ENCODE measurements at places on chromosomes 11 and 22.
A peak's percentile ranks its signal among the peaks of the same experiment; 100 is the strongest.

- DNase-seq, result no peak
Observed at GRCh38 chr11:109865548-109866186, 227.5 kb upstream of the ZC3H12C start.

- no peak for DNase-seq
Observed at GRCh38 chr11:33242575-33242974, 14.6 kb upstream of the HIPK3 start.

DNA sequence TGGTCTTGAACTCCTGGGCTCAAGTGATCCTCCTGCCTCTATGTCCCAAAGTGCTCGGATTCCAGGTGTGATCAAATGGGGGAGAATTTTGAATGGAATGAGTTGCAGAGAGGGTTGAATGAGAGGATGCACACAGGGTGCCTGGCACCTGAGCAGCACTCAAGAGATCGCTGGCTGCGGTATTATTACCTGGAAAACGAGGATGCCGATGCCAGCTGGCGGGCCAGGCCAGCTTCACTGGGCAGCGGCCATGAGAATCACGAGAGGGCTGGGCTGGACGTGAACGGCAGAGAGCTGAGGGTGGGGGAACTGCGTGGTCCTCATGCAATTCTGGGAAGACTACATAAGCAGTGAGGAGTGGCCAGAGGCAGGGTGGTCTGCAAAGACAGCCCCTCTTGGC lies 2.9 kb downstream of the MGAT3 start:
- DNase-seq, result no peak

- DNase-seq, result peak; percentile 86
Observed at GRCh38 chr22:38953577-38954413, 3.6 kb upstream of the APOBEC3A start.

DNA sequence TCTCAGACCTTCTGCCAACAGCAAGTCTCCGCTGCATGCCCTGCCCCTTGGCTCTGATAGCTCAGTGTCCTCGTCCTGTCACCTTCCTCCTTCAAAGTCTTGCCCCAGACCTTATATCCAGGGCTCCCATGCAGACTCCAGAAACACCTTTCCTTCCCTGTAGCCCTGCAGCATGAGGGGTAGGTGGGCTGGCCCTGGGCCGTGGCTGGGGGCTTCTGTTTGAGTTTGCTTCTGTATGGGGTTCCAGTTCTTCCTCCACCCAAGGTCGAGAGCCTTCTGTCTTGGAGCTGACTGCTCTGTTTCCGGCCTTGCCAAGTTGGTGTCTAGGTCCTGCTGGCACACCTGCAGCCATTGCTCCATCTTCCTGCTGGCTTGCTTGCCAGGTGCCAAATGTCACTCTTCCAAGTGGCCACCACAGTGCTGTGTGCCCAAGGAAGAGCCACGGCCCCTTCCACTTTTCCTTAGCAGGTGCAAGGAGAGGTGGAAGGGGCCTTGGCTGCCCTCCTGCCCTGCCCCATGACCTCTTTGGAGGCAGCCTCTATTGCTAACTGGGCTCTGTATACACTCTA lies 74.8 kb upstream of the NECTIN1 start:
- DNase-seq, result no peak

GRCh38 chr11:128772814-128773213 lies 78.9 kb downstream of the FLI1 start:
- DNase-seq, result no peak

- DNase-seq, result no peak
Observed at GRCh38 chr22:25874327-25874726, 132.3 kb downstream of the MYO18B start.

DNA sequence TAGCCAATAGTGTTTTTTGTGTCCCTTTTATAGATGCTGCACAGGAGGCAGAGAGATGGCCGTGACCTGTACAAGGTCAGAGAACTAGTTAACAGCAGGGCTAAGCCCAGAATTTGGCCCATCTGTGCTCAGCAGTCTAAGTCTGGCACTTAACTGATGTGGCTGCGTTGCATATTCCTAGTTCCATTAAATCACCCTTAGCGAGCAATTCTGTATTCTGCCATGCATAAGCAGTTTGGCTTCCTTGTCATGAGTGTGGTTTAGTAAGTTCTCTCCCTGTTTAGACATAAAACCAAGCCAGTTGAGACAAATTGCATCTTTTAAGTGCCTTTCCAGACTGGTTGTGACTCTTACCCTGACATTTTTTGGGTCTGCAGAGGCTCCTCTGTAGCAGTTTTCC lies 230.6 kb upstream of the TENM4 start:
- no peak for DNase-seq

DNA sequence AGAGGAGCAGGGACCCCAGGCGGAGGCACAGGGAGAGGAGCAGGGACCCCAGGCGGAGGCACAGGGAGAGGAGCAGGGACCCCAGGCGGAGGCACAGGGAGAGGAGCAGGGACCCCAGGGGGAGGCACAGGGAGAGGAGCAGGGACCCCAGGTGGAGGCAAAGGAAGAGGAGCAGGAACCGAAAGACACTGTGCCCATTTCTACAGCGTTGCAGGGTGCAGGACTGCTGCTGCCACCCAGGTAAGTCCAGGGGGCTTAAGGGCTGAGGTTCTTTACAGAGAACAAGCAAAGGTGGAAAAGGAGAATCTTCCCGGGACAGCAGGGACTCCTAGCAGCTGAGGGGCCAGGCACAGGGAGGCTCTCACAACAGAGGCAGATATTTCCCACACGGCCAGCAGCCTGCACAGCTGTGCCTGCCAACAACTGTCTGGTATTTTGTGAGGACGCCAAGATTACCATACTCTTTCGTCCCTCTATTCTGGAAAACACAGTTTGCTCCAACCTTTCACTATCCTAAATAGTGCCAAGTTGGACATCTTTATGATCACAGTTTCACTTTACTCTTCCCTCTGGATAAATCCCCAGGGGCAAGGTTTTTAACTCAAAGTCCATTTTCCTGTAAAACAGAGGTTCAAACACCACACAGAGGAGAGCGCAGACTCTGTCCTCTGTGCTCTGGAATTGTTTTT lies 39.4 kb downstream of the SHANK2 start:
- no peak for DNase-seq

DNA sequence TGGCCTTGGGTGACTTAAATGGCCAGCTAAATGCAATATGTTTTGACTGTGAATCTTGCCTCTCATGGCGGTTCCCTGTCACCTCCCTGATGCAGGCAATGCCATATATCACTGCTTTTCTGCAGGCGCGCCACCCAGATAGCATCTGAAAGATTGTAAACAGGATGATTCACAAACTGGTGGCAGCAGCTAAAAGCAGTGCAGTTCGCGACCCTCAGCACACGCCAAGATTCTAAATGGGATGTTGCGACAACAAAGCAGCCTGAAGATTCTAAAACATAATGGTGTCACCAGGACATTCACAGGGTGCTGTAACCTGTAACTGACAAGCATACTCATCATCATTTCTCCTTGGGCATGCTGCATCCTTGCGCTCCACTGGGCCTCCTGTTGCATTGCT lies 440.4 kb upstream of the CADM1 start:
- no peak for DNase-seq

- DNase-seq, result no peak
Observed at GRCh38 chr11:116314006-116314405, 458.8 kb downstream of the BUD13 start.

- no peak for DNase-seq
Observed at GRCh38 chr11:26827567-26828081, 105.8 kb upstream of the SLC5A12 start.

GRCh38 chr22:43474161-43475101 lies 62.6 kb downstream of the MPPED1 start:
- no peak for DNase-seq

DNA sequence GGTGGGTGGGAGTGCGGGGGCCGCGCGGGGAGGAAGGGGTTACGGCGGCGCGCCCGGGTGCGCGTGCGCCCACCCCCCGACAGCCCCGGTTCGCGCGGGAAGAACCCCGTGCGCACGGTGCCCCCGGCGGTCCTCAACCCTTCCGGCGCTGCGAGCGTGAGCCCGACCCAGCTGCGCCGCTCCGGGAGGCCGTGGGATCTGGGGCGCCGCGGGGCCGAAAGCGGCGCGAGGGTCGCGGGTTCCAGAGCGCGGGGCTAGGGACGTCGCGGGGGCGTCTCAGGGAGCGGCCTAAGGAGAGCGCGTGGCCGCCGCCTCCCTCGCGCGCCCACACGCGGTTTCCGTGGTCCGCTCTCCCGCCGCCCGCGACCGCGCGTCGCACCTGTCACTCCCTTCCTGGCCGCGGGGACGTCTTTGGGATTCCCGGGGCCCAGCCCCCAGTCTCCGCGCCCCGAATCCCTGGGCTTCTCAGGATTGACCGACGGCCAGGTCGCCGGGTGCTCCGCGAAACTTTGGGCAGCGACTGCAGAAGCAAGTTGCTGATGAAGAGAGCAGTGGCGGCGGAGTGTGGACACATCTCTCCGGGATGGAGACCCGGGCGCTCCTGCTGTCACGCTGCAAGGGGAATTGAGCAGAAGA lies 582 bp downstream of the SREBF2 start:
- DNase-seq, result peak; percentile 50

- DNase-seq, result peak; percentile 55
Observed at GRCh38 chr11:76810151-76810853, 27.1 kb downstream of the TSKU start.

GRCh38 chr11:71990701-71991100 lies 8.0 kb upstream of the IL18BP start:
- no peak for DNase-seq

- DNase-seq, result peak; percentile 79
Observed at GRCh38 chr11:35173011-35173511, 34.1 kb downstream of the CD44 start.

GRCh38 chr22:26632422-26633155 lies 10.8 kb downstream of the CRYBA4 start:
- DNase-seq, result no peak

GRCh38 chr11:62726915-62727164 lies 417 bp downstream of the HNRNPUL2 start:
- DNase-seq, result no peak

GRCh38 chr11:57482782-57483561 lies 22.6 kb downstream of the RTN4RL2 start:
- DNase-seq, result peak; percentile 50

DNA sequence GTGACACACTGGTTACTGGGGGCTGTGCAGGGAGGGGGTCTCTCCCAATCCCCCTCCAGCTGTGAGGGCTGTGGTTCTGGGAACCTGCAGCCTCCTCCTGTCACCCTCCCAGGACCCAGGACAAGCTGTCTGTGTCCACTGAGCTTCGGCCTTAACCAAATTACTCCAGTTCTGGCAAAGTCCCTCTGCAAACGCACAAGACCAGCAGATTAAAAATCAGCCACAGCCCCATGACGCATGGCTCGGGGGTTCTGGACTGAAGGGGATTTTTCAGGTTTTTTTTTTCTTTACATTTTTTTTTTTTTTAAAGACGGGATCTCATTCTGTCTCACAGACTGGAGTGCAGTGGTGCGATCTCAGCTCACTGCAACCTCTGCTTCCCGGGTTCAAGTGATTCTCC lies 32.2 kb upstream of the A4GALT start:
- no peak for DNase-seq

DNA sequence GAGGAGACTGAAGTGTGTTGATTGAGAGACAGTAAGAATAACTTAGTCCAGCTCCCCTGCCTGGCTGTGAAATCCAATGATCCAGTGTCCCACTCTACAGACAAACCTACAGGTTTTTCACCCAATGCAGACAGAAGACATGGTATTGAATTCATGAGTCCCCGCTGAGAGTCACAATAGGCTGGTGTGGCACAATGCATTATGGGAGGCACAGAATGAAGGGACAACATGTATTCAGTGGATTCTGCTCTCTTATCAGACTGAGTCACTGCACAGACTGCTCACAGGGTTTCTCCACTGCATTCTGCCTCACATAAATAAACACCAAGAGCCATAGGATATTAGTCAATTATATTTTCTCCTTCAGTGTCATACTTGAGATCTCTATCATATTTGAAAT lies 55.2 kb upstream of the TOP3B start:
- no peak for DNase-seq

- DNase-seq, result no peak
Observed at GRCh38 chr22:26245001-26245400, 75.7 kb downstream of the SEZ6L start.

DNA sequence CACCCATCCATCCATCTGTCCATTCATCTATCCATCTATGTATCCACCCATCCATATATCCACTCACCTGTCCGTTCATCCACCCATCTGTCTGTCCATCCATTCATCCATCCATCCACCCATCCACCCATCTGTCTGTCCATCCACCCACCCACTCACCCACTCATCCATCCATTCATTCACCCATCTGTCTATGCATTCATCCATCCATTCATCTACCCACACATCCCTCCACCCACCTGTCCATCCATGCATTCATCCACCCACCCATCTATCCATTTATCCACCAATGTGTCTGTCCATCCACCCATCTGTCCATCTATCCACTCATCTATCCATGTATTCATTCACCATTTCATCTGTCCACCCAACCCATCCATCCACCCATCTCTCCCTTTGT lies 33.3 kb downstream of the NADSYN1 start:
- DNase-seq, result no peak

GRCh38 chr11:9459667-9460321 lies 1.0 kb upstream of the ZNF143 start:
- DNase-seq, result peak; percentile 48

Measured in MM.1S (cell line).